ENCODE measurements at places on chromosomes 11 and 22.
A peak's percentile ranks its signal among the peaks of the same experiment; 100 is the strongest.

DNA sequence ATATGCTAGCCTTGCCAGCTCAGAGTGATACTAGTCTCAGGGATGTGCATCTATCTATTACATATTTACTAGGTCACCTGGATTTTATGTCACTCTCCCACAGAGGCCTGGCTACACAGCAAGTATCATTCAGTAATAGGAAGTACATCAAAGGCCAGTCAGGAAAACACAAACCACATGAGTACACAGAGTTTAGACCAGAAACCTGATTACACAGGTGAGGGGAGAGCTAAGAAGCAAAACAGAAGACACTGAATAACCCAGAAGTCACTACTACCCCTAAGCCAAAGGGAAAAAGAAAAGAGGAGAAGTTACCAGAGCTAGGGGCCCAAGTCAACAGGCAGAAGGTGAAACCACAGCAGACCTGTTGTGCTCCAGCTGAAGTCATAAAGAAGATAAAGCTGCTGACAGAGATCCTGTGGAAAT is 13.3 kb downstream of the LPXN start:
- H3K27ac ChIP-seq, result no peak overlapping the region
- H3K36me3 ChIP-seq, result no peaks in the 10 kb centered on the region

- no peaks in the 10 kb centered on the region for H3K27me3 ChIP-seq
- H3K4me1 ChIP-seq, result peaks cover 22% of the 10 kb centered on the region
- no peaks in the 10 kb centered on the region for H3K36me3 ChIP-seq
- no peak overlapping the region for H3K27ac ChIP-seq
Observed at GRCh38 chr11:107860688-107861087, 2.1 kb upstream of the SLC35F2 start.

DNA sequence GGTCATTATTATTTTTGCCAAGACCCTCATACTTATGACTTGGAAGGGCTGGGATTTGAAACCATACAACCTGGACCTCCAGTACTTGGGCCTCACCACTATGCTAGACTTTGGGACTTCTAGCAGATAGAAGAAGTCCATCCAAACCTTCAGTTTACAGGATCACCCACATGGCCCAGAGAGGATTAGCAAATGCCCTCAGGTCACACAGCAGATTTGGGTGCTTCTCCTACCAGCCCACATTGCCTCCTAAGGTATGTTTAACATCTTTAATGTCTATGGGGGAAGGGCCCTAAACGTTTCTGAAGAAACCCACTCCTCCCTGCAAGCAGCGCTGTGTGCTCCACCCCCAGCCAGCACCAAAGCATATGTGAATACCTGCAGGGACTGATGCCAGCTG is 17.5 kb upstream of the GCAT start:
- no peaks in the 10 kb centered on the region for H3K36me3 ChIP-seq
- no peak for DNase-seq
- H3K27ac ChIP-seq, result no peak overlapping the region
- H3K27me3 ChIP-seq, result no peaks in the 10 kb centered on the region
- no peak overlapping the region for H3K4me3 ChIP-seq

- H3K4me3 ChIP-seq, result no peak overlapping the region
- H3K27ac ChIP-seq, result no peak overlapping the region
- no peaks in the 10 kb centered on the region for H3K4me1 ChIP-seq
- no peaks in the 10 kb centered on the region for H3K27me3 ChIP-seq
- H3K36me3 ChIP-seq, result no peaks in the 10 kb centered on the region
Observed at GRCh38 chr11:11308249-11308648, 44.8 kb downstream of the CSNK2A3 start.

DNA sequence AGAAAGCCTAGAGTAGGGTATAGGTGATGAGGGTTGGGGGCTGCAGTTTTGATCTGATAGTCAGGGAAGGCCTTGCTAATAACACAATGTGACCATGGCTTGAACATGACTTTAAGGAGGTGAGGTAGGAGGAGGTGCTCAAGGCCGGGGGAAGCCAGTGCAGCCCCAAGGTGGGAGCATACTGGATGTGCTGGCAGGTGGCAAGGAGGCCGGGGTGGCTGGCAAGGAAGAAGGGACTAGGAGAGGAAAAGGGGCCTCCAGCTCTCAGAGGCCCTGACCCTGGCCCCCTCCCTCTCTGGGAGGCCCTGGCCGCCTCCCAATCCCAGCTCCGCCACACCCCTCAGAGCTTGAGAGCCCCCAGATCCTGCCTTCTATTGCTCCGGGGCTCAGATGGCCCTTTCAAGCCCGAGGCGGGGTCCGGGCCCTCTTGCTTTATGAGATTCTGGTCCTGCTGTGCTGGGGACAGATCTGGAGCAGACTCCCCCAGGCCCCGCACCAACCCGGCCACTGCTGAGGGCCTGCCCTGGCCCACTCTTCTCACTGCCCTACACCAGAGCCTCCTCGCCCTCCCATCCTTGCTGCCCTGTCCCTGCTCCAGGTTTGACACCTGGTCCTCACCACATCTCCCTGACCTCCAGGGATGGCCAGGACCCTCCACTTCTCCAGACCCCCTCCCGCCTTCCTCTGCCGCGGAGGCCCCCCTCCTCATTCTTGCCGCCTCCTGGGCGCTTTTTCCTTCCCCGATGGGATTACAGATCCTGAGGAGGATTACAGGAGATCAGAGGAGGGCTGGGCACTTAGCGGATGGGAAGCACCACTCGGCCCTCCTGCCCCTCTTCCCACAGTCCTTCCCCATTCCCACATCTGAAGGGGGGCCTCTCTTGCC is 1.8 kb downstream of the PITPNM1 start:
- no peak overlapping the region for H3K27ac ChIP-seq
- no peak overlapping the region for H3K4me3 ChIP-seq
- no peaks in the 10 kb centered on the region for H3K27me3 ChIP-seq
- H3K4me1 ChIP-seq, result peaks cover 46% of the 10 kb centered on the region
- no peak for DNase-seq

DNA sequence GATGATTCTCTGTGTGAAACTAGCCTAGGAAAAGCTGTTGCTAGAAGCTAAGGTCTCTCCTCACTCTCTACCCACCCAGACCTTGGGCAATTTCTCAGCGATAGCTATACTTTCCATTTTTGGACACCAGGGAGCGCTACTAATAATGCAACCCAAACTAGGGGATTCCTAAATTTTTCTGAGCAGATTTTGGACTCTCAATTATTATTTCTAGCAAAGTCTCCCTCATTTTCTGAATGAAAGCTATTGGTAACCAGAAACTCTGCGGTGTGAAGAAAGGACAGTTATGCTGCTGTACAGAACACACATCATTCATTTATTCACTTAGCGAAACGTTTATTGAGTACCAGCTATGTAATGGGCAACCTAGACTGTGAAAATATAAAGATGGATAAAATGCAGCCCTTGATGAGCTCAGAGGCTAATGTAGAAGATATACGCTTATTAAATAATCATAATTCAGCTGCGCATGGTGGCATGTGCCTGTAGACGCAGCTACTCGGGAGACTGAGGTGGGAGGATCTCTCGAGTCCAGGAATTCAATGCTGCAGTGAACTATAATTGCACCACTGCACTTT is 6.1 kb upstream of the STIM1 start:
- H3K27ac ChIP-seq, result no peak overlapping the region
- peaks cover 21% of the 10 kb centered on the region for H3K4me1 ChIP-seq
- no peak overlapping the region for H3K4me3 ChIP-seq
- H3K27me3 ChIP-seq, result no peaks in the 10 kb centered on the region
- peak; percentile 82 for DNase-seq

DNA sequence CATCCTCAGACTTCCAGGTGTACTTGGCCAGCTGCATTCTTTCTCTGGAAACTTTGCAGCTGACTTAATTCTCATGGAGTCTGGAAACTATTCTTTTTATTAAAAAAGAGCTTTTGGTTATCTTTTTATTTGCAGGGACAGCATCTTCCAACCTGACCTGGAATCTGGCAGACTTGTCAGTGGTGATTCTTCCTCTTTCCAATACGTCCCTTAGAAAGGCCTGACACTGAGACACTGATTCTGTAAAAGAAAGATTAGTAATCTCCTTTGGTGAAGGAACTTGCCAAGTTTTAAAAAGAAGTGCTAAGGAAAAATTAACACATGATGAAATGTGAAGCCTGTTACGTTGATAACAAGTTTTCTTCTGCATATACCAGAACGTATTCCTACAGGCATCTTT is 440.9 kb upstream of the RAG2 start:
- no peak overlapping the region for H3K27ac ChIP-seq
- no peaks in the 10 kb centered on the region for H3K27me3 ChIP-seq
- no peaks in the 10 kb centered on the region for H3K4me1 ChIP-seq
- no peak for DNase-seq
- no peak overlapping the region for H3K4me3 ChIP-seq
- H3K36me3 ChIP-seq, result no peaks in the 10 kb centered on the region

DNA sequence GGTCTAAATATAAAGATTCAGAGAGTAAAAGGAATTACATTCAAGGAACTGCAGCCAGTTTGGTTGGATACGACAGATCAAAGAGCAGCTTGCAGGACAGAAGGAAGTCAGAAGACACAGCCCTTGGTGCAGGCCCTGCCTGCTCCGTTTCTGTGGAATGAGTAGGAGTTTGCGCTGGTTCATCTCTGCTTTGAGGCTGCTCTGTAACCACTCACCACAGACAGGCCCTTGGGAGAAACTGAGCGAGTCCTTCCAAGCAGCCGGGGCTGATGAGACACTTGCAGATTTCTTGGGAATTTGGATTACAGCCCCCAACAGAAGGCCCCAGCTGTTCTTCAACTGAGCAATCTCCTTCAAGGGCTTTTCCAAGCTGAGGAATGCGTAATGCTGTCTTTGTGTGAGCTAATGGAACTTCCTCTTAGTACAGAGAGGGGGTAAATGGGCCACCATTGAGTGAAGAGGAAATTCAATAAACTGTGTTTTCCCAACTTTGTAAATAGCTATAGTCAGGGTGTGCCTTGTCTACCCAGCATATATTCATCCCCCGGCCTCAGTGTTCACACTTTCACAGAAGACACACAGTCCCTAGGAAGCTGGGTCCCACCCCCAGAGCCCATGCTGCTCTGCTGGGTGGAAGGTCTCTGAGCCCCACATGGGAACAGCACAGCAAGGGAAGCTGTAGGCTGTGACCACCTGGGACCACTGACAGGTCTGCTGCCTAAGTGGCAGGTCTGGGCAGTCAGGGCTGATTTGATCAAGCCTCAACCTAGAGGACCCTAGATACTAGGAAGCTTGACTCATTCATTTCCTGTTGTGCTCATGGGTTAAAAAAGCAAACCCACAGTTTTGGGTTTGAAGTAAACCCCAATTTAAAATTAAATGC is 16.6 kb downstream of the IL10RA start:
- no peak overlapping the region for H3K27ac ChIP-seq
- peaks cover 41% of the 10 kb centered on the region for H3K4me1 ChIP-seq
- no peaks in the 10 kb centered on the region for H3K27me3 ChIP-seq
- peak overlapping the region; percentile 36 for H3K4me3 ChIP-seq
- DNase-seq, result peak; percentile 70

GRCh38 chr11:76559346-76559745 is 111.2 kb downstream of the LRRC32 start:
- no peak for DNase-seq
- no peaks in the 10 kb centered on the region for H3K36me3 ChIP-seq
- H3K4me3 ChIP-seq, result no peak overlapping the region
- no peaks in the 10 kb centered on the region for H3K4me1 ChIP-seq
- no peak overlapping the region for H3K27ac ChIP-seq
- H3K27me3 ChIP-seq, result no peaks in the 10 kb centered on the region

DNA sequence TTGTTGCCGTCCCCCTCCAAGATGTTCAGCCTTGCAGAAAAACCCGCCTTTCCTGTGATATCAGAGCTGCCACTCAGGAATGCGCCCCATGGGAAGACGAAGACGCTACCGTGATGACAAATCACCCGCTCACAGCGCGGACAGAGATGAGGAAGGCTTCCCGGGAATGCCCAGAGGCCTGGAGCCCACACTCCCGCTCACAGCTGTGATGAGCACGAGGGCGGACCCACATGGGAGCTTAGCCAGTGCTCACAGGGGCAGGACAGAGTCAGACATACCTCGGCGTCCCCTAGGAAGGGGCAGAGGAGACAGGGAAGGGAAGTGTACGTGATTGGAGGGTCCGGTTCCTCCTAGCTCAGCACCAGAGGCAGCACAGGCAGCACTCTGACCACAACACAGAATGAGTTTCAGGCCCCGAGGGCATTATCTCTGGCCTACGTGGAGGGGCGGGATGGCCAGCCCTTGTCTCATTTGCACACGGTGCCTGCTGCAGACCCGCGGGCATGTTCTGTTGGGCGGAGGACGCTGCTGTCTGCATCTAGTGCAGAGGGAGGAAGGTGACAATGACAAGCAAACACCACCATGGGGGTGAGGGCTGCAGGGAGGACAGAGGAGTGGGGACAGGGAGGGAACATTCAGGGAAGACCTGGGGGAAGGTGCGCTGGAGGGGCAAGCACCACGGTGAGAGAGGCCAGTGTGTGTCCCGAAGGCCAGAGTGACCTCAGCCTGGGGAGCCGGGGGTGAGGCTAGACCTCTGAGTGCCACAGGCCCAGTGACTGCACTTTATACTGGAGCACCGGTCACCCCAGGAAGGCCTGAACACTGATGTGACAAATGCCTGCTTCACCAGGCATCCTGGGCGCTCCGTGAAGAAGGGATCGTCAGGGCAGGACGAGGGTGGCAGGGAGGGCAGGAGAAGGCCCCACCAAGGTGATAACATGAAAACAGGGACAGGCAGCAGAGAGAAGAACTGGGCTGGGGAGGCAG is 79.6 kb downstream of the CELSR1 start:
- H3K36me3 ChIP-seq, result no peaks in the 10 kb centered on the region
- H3K4me3 ChIP-seq, result no peak overlapping the region
- H3K27ac ChIP-seq, result no peak overlapping the region
- DNase-seq, result no peak
- no peaks in the 10 kb centered on the region for H3K27me3 ChIP-seq

GRCh38 chr11:71582309-71582895 is at the start of gene KRTAP5-11:
TSS of gene KRTAP5-11 (minus strand) at chr11:71582875. CDS start at chr11:71582837, 38 bp downstream.
- H3K4me1 ChIP-seq, result peaks cover 15% of the 10 kb centered on the region
- no peak for DNase-seq
- no peak within 1 kb of the TSS for H3K4me3 ChIP-seq
- H3K27me3 ChIP-seq, result no peaks in the 10 kb centered on the region
- no peak within 1 kb of the TSS for H3K27ac ChIP-seq

GRCh38 chr11:64334764-64335735 is 5.0 kb upstream of the CCDC88B start:
- H3K36me3 ChIP-seq, result no peaks in the 10 kb centered on the region
- no peak overlapping the region for H3K27ac ChIP-seq
- DNase-seq, result peak; percentile 94
- no peaks in the 10 kb centered on the region for H3K27me3 ChIP-seq
- peaks cover 55% of the 10 kb centered on the region for H3K4me1 ChIP-seq

DNA sequence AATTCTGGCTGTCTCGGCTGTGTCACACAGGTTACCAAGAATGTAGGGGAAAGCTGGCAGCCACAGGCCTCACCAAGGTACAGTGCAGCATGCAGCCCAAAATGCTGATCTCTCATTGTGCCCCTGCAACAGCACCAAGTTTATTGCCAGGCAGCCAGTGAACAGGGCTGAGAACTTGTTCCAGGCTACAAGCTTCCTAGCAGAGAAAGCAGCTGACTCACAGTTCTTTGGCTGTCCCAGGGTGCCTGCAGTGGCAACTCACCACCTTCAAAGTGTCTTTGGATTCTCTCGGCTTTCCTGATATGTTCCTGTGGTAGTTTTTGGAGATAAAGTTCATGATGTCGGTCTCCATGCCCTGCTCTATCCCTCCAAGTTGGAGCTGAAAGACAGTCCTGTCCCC is 719.1 kb upstream of the ANO3 start:
- H3K27ac ChIP-seq, result no peak overlapping the region
- H3K4me1 ChIP-seq, result no peaks in the 10 kb centered on the region
- no peak for DNase-seq

GRCh38 chr11:66906061-66906733 is 49.3 kb downstream of the LRFN4 start:
- H3K27ac ChIP-seq, result no peak overlapping the region
- H3K4me3 ChIP-seq, result no peak overlapping the region
- H3K4me1 ChIP-seq, result no peaks in the 10 kb centered on the region
- DNase-seq, result no peak
- H3K36me3 ChIP-seq, result no peaks in the 10 kb centered on the region
- no peaks in the 10 kb centered on the region for H3K27me3 ChIP-seq
